GM12865 (cell line): ENCODE measurements at places on chromosomes 6 and 20.
A peak's percentile ranks its signal among the peaks of the same experiment; 100 is the strongest.

DNA sequence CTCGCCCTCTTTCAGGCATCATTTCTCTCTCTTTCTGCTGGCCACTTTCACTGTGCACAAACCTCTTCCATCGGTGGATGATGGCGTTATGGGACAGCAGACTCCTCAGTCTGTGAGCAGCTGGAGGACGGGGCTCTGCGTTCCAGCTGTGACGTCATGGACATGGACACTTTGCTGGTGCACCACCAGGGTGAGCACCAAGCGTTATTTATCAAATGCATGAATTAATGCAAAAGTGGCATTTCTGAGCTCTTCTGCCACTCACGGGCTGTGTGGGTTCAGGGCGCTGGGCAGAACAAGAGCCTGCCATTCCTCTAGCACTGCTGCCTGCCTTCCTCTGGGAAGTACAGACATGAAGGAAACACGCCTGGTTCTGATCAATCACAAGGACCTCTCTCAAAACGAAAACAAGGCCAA is 82.9 kb upstream of the MPC1 start:
- no peak for DNase-seq

DNA sequence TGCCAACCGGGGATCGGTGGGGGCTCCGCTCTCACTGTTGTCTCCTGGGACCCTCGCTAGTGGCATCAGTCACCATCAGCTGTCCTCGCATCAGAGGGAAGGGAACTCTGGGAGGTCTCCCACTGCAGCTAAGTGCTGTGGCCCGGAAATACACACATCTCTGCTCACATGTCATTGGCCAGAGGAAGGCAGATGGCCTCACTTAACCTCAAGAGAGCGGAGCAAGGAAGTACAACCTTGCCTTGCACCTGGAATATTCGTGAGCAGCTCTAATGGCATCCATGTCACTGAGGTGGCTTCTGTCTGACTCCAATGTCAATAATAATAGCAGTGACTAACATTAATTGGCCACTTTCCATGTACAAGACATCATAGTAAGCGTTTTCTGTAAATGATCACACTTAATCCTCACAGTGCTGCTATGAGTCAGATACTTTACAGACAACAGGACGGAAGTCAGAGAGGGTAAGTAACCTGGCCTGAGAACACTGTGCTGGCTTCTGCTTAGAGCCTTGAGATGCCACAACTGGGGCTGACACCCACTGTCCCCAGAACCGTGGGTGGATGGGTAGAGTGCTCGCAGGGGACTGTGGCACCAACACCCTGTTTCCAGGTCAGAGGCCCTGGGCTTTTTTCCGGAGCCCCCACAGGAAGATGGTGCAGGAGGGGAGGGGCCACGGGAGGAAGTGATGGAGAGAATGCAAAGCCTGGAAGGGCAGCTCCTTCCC is 6.0 kb downstream of the LHFPL5 start:
- DNase-seq, result no peak

- peak; percentile 72 for DNase-seq
These were observed 207.9 kb downstream of the MYLK4 start for GRCh38 chr6:2542858-2543218.

GRCh38 chr20:63261795-63262528 is 7.7 kb upstream of the NKAIN4 start:
- DNase-seq, result no peak

- DNase-seq, result peak; percentile 84
These were observed 36.9 kb downstream of the ARHGAP18 start for GRCh38 chr6:129672881-129673631.

DNA sequence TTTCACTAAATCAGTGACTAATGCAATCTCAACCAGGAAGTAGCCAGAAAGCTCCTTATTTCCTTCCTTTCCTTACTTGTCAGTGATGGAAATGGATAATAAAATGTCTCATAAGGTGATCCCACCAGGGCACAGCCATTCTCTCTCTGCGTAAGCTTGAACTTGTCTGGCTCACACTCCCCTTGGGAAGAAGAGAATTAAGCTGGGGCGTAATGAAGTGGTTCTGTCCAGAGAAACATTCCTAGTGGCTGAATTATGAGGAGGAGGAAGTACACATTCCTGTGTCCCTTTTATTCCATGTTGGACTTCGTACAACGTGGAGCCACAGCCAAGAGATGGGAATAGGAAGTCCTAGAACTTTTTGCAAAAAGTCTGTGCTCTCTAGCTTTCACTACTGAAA is 93.7 kb downstream of the MTHFD1L start:
- DNase-seq, result no peak

DNA sequence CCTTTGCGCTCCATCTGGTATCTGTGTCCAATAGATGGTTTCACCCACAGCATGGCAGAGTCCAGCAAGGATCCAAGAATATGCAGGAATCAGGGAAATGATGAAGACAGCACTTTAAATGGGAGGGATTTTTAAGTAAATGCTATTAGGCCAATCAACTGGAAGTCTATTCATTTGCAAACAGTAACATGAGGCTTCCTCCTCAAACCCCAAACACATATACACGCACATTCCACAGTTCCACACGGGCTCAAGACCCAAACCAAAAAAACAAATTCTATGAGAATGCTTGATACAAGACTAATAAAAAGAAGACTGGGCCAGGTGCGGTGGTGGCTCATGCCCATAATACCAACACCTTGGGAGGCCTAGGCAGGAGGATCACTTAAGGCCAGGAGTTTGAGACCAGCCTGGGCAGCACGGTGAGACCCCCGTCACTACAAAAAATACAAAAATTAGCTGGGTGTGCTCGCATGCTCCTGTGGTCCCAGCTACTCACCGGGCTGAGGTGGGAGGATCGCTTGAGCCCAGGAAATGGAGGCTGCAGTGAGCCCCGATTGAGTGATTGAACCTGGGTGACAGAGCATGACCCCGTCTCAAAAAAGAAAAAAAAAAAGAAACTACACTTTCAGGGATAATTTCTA is 21.9 kb upstream of the TFAP2C start:
- no peak for DNase-seq
